ENCODE measurements at places on chromosomes 3 and 15.

- no peak for DNase-seq
Measured at GRCh38 chr3:31402117-31402516, 130.6 kb upstream of the STT3B start.

GRCh38 chr15:57607570-57608000, 15.9 kb downstream of the MYZAP start:
- no peak for DNase-seq

GRCh38 chr3:123880998-123881561, 3.1 kb downstream of the MYLK start:
- no peak for DNase-seq

GRCh38 chr3:38047896-38048295, 8.9 kb downstream of the DLEC1 start:
- DNase-seq: no peak

DNA sequence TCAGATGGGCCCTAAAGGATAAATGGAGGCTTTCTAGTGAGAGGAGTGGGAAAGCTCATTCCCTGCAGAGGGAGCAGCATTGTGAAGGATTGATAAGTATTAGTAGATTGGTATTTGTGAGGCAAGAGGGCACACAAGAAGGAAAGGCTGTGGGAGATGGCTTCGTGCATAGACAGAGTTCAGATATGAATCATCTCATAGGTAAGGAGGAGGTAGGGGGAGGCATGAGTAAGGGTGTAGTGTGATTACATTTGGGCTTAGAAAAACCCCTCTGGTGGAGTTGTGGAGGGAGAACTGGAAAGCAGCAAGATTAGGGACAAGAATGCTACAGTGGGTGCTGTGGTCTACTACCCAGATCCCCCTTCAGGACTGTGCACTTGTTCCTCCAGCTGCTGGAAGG, 29.6 kb downstream of the ONECUT1 start:
- DNase-seq: no peak

- no peak for DNase-seq
Measured at GRCh38 chr3:185290266-185290665, 36.4 kb upstream of the EHHADH start.

- no peak for DNase-seq
Measured at GRCh38 chr15:77506311-77507142, 85.8 kb downstream of the HMG20A start.

- DNase-seq: no peak
Measured at GRCh38 chr3:7897655-7898054, 604.0 kb upstream of the LMCD1 start.

- peak; percentile 32 for DNase-seq
Measured at GRCh38 chr3:69370156-69370883, 15.6 kb downstream of the FRMD4B start.

- DNase-seq: no peak
Measured at GRCh38 chr3:156702367-156702766, 28.0 kb downstream of the TIPARP start.

DNA sequence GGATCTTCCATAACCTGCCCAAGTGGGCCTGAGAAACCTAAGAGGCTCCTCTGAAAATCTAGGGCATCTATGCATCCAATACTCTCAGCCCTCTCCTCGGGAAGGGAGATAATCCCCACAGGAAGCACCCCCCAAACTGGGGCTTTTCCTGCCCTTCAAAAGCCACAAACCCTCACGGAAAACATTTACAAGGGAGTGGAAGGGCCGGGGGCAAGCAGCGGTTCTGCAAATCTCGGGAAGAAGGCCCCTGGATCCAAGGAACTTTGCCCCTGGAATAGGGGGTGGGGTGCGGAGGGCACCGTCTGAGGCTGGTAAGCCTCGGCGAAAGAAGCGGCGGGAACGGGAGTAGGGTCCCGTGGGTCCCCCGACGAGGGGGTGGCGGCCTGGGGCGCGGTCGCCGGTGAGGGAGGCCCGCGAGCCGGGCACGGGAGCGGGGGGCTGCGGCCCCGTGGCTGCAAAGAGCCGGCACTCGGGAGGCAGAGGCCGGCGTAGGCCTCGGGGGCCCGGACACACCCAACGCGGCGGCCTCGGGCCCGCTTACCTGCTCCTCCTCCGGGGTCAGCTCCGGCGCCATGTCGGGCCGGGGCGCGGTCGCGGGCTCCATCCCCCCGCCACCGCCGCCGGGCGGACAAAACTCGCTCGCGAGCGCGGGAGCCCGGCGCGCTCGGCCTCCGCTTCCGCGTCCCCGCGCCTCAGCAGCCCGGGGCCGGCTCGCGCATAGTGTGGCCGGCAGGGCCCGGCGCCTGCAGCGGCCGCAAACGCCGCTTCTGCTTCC, 755 bp downstream of the PTPN9 start:
- peak; percentile 27 for DNase-seq

DNA sequence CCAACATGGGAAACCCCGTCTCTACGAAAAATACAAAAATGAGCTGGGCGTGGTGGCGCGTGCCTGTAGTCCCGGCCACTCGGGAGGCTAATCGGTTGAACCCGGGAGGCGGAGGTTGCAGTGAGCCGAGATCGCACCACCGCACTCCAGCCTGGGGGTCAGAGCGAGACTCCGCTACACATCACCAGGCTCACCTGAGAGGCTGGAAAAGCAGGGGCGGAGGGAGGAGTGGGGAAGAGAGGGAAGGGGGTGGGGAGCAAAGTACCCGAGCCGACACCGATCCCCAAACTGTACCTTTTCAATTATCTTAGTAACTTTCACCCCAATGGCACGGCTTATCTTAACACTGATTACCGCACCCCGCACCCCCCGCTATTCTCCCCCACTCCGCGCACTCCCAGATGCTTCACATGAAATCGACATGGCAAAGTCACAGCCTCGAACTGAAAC, 46.4 kb upstream of the SYNM start:
- DNase-seq: no peak

GRCh38 chr3:136283627-136284026, 33.5 kb downstream of the PCCB start:
- no peak for DNase-seq

- DNase-seq: no peak
Measured at GRCh38 chr3:54347060-54347459, 224.7 kb downstream of the CACNA2D3 start.

GRCh38 chr3:166248784-166249183, 411.6 kb upstream of the BCHE start:
- DNase-seq: no peak

DNA sequence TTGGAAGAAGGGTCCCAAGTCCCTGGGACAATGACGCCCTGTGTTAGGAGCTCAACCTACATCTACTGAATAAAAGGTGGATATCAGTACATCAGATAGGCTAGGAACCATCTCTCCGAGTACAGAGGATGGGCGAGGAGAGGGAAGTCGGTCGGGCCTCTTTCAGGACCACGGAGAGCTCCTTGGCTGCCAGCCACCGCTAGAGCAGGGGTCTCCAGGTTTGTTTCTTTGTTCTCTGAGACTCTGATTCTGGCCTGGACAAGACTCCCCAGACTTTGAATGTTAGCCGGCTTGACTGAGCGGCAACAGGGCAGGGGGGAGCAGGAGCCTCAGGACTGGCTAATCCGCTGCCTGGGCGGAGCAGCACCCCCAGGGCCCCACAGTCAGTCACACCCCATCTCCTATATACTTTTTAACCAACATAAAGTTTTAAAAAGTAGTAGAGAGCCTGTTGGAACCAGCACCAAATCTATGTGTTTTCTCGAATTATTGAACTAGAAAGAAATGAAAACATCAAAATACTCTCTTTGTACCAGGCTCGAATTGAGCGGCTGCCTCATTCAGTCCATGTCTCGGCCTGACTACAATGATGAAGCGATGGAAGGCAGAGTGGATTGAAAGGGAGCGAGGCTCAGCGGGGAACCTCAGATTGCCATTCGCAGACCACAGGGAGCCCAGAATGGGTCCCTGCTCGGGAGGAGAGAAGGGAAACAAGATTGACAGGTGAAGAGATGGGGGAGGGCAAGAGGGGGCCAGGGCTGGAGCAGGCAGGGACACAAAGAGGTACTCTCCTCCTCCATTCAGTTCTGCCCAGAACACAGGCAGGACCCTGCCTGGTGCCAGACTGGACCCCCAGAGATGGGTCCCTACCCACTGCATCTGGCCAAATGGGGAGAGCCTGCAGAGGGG, 131.6 kb downstream of the TPRA1 start:
- peak; percentile 42 for DNase-seq

GRCh38 chr3:414063-414462, 217.5 kb downstream of the CHL1 start:
- no peak for DNase-seq

GRCh38 chr3:106880206-106880605, 497.0 kb upstream of the CCDC54 start:
- DNase-seq: no peak

DNA sequence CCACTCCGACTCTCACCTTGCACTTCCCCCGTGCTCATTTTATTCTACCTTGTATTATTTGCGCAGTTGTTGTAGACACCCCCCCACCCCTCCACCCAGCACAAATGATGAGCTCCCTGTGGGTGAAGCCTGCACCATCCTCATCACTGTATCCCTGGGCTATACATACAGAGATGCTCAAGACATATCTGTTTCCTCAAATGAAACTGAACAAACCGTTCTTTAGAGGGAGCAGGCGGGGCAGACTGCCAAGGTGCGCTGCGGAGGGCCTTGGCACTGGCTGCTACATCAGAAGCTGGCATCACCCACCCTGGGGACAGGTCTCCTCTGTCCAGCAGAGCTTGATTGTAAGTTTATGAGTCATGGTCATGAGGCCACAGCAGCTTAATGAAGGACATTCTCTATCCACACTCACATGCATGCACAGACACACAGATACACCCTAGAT, 29.0 kb downstream of the ADCY5 start:
- no peak for DNase-seq

GRCh38 chr3:128969993-128970739, 23.7 kb downstream of the CFAP92 start:
- peak; percentile 76 for DNase-seq

- DNase-seq: no peak
Measured at GRCh38 chr3:188217726-188218125, 63.8 kb downstream of the LPP start.

DNA sequence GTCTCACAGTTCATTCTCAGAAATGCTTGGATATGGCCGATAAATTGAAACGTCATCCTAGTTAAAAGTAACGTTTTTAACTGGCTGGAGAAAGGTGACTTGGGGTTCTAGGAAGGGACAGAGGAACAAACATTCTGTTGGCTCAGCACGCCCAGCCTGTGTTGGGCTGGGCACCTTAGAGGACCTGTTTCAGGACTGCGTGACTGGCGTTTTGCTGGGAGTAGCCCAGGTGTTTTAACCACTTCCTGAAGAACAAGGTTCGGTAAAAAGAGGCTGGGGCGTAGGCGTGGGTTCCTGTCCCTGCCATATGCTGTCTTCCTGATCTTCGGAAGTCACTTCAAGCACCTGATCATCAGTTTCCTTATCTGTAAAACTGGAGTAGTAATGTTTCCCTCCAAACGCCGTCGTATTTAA, 1.1 kb upstream of the TLNRD1 start:
- DNase-seq: peak; percentile 76

- DNase-seq: no peak
Measured at GRCh38 chr3:10249833-10250232, 1.6 kb downstream of the TATDN2 start.

- DNase-seq: peak; percentile 24
Measured at GRCh38 chr3:183825456-183826161, at the start of gene MAP6D1. MAP6D1 (minus strand) TSS chr3:183825577; CDS start chr3:183825547, 30 bp downstream.

GRCh38 chr15:65583701-65584100, 27.2 kb downstream of the INTS14 start:
- DNase-seq: peak; percentile 78

- no peak for DNase-seq
Measured at GRCh38 chr3:71753701-71754609, at the start of gene GPR27. GPR27 (plus strand) TSS chr3:71753855; CDS start chr3:71754050, 195 bp downstream.

DNA sequence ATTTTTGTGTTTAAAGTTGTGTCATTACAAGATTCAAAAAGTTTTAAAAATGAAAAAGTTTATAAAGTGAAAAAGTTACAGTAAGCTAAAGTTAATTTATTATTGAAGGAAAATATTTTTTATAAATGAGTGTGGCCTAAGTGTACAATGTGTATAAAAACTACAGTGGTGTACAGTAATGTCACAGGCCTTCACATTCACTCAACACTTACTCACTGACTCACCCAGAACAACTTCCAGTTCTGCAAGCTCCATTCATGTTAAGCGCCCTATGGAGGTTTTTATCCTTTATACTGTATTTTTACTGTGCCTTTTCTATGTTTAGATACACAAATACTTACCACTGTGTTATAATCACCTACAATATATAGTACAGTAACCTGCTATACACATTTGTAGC, 76.3 kb downstream of the DTWD1 start:
- no peak for DNase-seq

DNA sequence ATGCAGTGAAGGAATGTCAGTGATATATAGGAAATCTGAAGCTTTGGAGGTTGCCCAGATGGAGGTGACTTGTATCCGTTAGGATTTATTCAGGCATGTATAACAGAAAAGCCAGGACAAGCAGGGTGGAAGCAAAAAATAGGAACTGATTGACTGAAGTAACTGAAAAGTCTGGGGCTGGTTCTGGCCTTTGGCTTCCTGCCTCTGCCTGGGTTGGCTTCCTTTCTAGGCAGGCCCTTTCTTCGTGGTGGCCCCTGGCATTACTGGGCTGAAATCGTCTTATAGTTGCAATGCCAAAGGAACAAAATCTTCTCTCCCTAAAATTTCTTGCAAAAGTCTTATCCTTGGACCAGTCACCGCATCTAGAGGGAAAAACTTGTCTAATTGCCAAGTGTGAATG, 386.1 kb downstream of the PTPRG start:
- no peak for DNase-seq

GRCh38 chr15:58117619-58118018, 20.6 kb upstream of the AQP9 start:
- no peak for DNase-seq

GRCh38 chr15:78977591-78978347, 32.9 kb upstream of the CTSH start:
- no peak for DNase-seq

DNA sequence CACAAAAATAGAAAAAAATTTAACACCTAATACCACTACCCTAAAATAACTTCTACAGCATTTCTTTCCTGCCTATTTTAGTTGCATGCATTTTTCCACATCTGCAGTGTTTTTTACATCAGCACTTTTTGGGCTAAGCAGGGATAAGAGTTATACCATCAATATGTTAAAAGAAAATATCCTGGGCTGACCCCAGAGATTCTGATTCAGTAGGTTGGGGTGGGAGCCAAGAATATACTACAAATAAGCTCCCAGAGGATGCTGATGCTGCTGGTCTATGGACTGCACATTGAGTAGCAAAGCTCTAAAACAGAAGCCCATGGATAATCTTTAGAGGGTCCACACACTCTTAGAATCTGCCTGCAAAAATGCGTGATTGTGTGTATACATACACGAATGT, 14.8 kb downstream of the FYCO1 start:
- no peak for DNase-seq

GRCh38 chr3:126326629-126327028, 30.6 kb downstream of the KLF15 start:
- no peak for DNase-seq

GRCh38 chr3:133274477-133274876, 125.4 kb upstream of the BFSP2 start:
- no peak for DNase-seq

Measured in activated CD4-positive, alpha-beta T cell treated with anti-CD3 and anti-CD28 coated beads, Interleukin-2, amount 10 ng/mL, durations not matched to agents 7 days and 5 days (primary cell).